ENCODE measurements at places on chromosomes 7 and 10. TPM values are rescaled to one million over a fixed set of nuclear protein-coding genes. Genes with fewer than 3 reads are reported as not detected.

- no peak for DNase-seq
These were observed 127.8 kb downstream of the CACNB2 start for GRCh38 chr10:18268005-18268404.

DNA sequence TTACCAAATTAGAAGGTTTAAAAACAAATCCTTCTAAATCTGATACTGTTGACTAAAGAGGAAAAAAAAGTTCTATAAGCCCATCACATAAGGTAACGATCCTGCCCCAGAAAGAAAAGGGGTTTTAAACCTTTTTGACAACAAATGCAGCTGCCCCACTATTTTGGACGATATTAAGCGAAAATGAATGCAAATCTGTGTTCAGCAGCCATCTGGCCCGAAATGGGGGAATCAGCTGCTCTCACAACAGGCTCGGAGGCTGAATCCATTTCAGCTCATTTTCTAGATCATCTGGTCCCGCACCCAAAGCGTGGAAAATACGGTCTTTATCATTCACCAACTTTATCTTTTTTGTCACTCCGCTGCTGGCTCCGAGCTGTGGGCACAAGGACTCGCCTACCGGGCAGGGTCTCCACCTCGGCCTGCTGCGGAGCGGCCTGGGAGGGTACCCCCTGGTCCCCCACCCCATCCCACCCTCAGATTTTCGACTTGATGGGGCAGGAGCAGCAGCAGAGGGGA, 2.4 kb upstream of the EBF3 start:
- DNase-seq: no peak

DNA sequence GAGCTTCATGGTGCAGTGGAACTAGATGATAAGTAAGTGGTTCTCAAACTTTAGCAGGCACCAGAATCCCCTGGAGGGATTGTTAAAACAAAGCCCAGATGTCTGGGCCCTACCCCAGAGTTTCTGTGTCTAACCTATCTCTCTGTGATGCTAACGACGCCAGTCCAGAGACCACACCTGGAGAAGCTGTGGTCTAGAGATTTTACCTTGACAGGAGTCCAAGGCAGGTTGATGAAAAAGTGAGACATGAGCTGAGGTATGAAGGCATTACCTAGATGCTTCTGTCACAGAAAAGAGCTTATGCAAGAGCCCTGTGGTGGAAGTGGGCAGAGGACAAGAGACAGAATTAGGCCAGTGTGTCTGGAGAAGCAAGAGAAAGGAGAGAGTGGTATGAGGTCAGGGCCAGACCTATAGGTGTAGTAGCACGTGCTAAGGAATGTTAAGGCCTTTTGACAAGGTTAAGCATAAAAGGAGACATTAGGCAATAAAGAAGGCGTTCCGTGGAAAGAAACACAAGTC, 184.3 kb upstream of the TCF7L2 start:
- DNase-seq: no peak

- DNase-seq: no peak
These were observed 206.8 kb upstream of the HABP2 start for GRCh38 chr10:113345826-113346624.

GRCh38 chr10:71391701-71392100, 5.0 kb upstream of the CDH23 start:
- no peak for DNase-seq

DNA sequence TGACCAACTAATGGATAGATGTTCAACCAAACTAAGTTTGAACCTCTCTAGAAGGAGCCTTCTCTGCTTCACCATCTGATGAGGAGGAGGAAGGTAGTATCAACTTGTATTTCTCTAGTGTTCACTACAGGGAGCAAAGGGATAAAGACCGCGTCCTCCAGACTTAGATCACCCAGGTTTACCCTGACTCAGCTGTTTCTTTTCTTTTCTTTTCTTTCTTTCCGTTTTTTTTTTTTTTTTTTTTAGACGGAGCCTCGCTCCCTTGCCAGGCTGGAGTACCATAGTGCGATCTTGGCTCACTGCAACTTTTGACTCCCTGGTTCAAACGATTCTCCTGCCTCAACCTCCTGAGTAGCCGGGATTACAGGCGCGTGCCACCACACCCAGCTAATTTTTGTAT, 59.8 kb downstream of the C10orf105 start:
- DNase-seq: no peak

- DNase-seq: no peak
These were observed 13.0 kb downstream of the ZNF316 start for GRCh38 chr7:6650086-6650485.

The GNG11 gene
- 13.5 TPM for polyA plus RNA-seq

The VWA2 gene
- 6.2 TPM for polyA plus RNA-seq

The AGMO gene
- polyA plus RNA-seq: 0.03 TPM

The GPR158 gene
- 0.25 TPM for polyA plus RNA-seq
